Activated effector memory CD4-positive, alpha-beta T cell treated with Interleukin-2 at 50 U/mL for 16 hours (primary cell): ENCODE measurements at places on chromosomes 4 and X.
A peak's percentile ranks its signal among the peaks of the same experiment; 100 is the strongest.

DNA sequence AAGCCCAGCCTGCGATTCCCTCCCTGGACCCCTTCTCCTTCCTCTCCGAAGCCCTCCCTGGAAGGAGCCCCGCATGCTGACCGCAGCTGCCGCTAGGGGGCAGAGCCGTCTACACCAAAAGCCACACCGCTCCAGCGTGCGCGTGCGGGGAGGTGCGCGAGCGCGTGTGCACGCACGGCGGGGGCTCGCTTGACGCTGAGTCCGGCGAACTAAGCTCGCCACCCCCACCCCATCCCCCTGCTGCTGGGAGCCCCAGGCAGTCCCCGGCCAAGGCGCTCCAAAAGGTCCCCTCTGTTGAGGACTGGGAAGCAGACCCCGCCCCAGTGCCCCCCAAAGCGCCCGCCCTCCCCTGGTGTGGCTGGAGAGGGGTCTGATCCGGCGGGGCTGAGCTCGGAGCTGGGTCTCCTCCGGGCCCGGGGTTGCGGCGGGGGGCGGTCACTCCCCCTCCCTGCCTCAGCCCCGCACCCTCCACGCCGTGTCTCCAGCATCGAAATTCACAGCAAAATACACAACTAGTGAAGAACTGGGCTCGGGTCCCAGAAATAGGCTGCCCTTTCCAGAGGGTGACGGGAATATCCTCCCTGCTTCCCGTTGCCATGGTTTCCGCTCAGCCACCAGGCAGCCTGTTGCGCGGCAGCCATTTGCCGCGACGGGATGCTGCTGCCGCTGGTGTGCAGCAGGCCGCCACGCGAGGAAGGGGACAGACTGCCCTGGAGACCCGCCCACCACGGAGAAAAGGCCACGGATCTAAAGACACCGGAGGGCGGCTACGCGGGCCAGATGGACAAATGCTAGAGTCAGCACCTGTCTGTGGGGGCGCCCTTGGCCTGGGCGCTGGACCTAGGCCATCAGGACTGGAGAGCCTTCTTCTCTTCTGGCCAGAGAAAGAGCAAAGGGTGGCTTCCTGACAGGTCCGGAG is 11.2 kb upstream of the CCNQ start:
- peak; percentile 69 for DNase-seq

GRCh38 chr4:160848901-160849760 is 1314.7 kb downstream of the FSTL5 start:
- no peak for DNase-seq

GRCh38 chr4:81966676-81967075 is 407.1 kb downstream of the HNRNPD start:
- no peak for DNase-seq

DNA sequence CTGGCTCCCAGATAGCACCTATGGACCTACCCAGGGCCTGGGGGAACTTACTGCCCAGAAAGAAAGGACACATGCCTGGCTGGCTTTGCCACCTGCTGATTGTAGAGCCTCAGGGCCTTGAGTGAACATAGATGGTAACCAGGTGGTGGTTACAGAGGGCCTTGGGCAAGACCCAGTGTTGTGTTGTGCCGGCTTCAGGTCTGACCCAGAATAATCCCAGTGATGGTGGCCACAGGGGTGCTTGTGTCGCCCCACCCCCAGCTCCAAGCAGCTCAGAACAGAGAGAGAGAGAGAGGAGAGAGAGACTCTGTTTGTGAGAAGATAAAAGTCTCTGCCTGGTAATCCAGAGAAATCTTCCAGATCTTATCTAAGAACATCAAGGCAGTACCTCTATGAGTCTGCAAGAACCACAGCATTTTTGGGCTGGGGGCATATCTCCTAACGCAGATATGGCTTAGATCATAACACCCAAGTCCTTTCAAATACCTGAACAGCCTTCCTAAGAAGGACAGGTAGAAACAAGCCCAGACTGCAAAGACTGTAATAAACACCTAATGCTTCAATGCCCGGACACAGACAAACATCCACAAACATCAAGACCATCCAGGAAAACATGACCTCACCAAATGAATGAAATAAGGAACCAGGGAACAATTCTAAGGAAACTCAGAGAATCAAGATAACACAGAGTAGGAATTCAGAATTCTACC is 16.3 kb upstream of the RP2 start:
- no peak for DNase-seq

- DNase-seq, result no peak
These were observed 82.3 kb downstream of the CXXC4 start for GRCh38 chr4:104412344-104412743.

GRCh38 chrX:106919932-106920452 is at the start of gene CLDN2:
Gene CLDN2, plus strand, starts transcription at chrX:106920402. Its CDS starts 7,827 bp downstream, at chrX:106928229.
- DNase-seq, result no peak

DNA sequence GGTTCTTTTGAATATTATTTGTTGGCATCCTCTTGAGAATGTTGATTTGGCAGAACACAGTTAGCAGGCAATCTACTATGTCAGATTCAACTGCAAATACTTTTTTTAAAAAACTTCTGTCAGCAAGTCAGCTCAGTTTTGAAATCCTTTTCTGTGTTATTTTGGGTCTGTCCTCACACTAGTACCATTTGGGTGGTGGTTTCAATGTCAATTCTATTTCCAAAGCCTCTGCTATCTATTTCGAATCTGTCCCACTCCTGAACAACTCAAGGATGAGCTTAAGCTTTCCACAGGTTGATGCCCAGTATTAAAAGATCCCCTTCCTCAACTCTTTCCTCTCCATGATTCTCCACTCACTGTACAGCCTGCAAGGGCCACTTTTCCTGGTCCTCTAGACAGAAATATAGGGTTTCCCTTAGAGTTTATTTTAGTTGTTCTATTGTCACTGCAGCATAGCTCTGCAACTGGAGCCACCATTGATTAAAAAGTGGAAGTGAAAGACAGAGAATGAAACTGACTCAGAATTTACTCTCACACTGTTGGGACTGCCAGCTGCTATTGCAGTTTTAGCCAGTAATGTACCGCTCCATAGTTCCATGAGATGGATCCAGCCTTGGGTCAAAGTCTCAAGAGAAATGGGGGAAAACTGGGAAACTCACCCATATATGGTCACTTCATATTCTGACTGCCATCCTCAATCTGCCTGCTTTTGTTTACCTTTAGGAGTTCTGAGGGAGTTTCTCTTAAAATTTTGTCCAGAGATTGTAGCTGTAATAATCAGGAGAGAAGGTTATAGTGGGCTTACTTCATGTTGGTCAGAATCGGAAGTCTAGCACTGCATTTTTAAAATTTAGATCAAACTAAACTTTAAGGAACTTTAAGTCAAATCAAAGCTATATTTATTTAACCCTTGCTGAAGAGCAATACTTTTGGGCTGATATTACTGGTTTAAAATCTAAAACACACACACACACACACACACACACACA is 14.6 kb downstream of the HDX start:
- DNase-seq, result no peak

GRCh38 chr4:15078682-15079642 is 76.7 kb downstream of the CPEB2 start:
- DNase-seq, result no peak

DNA sequence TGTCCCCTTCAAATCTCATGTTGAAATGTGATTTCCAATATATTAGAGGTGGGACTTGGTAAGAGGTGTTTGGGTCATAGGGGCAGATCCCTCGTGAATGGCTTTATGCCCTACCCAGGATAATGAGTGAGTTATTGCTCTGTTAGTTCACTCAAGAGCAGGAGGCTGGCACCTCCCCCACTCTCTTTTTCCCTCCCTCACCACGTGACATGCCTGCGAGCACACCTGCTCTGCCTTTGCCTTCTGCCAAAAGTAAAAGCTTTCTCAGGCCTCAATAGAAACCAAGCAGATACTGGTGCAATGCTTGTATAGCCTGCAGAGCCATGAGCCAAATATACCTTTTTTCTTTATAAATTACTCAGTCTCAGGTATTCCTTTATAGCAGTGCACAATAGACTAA is 286.3 kb upstream of the UGT8 start:
- DNase-seq, result no peak

DNA sequence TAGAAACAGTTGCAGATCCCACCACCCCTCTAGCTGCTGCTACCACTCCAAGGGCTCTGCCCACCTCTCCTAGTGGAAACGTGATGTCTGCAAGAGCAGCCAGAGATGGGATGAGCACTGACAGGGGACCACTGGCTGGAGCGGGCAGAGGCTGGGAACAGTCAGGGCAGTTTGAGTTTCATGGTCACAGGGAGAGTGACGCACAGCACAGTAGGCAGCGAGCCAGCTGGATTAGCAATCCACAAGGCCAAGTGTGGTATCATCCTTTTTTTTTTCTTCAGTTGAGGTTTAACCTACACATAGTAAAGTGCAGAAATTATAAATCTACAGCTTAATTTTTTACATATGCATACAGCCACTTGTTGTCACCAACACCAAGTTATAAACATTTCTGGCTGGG is 6.4 kb upstream of the SCML2 start:
- no peak for DNase-seq

DNA sequence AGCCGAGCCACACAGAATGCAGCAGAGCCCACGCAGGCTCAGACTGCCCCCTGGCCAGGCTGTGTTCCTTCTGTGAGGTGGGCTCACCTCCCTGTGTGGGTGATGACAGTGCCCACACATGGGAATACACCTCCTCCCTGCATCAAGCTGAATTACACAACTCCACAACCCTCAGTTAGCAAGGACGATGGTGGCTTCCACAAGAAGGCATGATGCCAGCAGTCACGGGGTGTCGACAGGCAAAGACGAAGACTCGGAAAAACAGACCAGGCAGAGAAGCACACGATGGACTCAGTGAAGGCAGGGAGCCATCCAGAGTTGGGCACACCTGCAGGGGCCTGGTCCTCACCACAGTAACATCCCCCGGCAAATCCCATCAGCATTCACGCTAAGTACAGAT is 12.1 kb downstream of the LETM1 start:
- DNase-seq, result no peak

GRCh38 chr4:188246488-188246887 is 107.2 kb downstream of the TRIML1 start:
- no peak for DNase-seq
